ENCODE measurements at places on chromosomes 4 and X.

GRCh38 chr4:86942185-86942666 is 7.4 kb downstream of the AFF1 start:
- DNase-seq: peak; percentile 52

GRCh38 chrX:129957241-129958082 is 25.0 kb upstream of the BCORL1 start:
- DNase-seq: peak; percentile 64

DNA sequence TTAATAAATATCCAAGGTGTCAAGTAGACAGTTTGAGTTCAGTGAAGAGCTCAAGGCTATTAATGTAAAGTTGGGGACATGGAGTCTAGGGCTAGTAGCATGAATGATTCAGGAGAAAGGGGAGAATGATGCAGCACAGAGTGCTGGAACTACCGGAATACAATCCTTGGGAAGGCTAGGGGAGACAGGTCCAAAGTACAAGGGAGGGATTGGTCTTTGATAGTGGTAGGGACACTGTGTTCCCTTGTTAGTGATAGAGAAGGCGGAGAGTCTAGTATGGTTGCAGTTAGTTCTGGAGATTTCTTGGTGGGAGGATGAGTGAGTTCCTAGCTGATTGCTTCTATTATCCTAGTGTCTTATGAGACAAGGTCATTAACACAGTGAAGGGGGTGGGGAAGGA is 8.7 kb downstream of the GCNA start:
- DNase-seq: no peak

DNA sequence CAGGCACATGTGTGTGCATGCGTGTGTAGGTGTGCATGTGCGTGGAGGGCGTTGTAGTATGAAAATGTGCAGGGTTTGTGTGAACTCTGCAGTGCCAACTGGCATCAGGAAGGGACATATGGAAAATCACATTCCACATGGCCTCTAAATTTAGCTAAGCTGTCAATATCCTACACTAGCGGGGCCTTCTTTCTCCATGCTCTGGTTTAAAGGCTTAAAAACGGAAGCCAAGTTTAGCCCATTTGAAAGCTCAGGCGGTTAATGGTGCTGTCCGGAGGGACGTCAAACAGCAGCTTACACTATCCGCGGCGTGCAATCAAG is 144.1 kb upstream of the NOCT start:
- no peak for DNase-seq
